ENCODE measurements at places on chromosomes 1 and 21. TPM values are rescaled to one million over a fixed set of nuclear protein-coding genes. Genes with fewer than 3 reads are reported as not detected.
A peak's percentile ranks its signal among the peaks of the same experiment; 100 is the strongest.

The MYBPH gene
- not detected for total RNA-seq

- no peak for DNase-seq
These were observed 126.5 kb downstream of the MATN1 start for GRCh38 chr1:30596891-30597290.

GRCh38 chr1:10556430-10557005 is 81.8 kb downstream of the PEX14 start:
- no peak for DNase-seq

GRCh38 chr21:17818186-17819113 is 706 bp downstream of the C21orf91 start:
- DNase-seq = peak; percentile 85

- DNase-seq = no peak
These were observed 32.8 kb upstream of the CSF3R start for GRCh38 chr1:36515315-36516138.

GRCh38 chr1:2322581-2323211 is 68.7 kb downstream of the MORN1 start:
- no peak for DNase-seq

DNA sequence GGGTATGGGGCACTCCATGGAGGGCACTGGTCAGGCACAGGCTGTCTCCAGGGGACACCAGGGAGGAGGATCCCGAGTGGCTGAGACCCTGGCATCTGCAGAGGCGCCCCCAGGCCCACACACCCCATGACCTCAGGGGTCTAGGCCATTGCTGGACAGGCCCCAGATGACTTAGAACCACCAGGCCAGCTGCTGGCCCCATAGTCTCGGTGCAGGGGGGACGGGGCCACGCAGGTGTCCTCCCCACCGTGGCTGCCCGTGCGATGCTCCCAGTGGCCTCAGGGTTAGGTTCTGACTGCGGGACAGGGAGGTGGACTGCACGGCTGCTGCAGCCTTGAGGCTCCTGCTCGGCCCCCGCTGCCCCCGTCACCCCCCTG is 44.0 kb downstream of the MORN1 start:
- DNase-seq = no peak

DNA sequence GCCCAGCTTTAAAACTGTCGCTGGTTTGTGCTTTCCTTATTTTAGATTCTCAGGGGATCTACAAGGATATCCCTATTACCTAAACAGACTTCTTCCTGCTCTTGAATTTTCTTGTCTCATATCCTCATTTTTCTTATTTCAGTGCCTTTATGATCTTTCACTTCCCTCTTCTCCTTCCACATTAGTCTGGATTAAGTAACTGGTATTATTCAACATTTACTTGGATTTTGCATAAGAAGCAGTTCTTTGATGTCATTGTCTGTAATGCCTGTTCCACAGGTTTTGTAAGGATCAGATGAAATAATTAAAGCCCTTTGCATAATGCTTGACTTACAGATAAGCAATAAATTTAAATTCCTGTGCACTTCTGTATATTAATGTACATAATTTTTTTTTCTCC is 26.5 kb downstream of the CXADR start:
- DNase-seq = no peak

- peak; percentile 77 for DNase-seq
These were observed 624 bp downstream of the SLC41A1 start for GRCh38 chr1:205812271-205812877.

GRCh38 chr21:16162953-16163352 is 433.2 kb downstream of the USP25 start:
- DNase-seq = no peak
